GM12892 (cell line): ENCODE measurements at places on chromosomes 11 and 22.
A peak's percentile ranks its signal among the peaks of the same experiment; 100 is the strongest.

DNA sequence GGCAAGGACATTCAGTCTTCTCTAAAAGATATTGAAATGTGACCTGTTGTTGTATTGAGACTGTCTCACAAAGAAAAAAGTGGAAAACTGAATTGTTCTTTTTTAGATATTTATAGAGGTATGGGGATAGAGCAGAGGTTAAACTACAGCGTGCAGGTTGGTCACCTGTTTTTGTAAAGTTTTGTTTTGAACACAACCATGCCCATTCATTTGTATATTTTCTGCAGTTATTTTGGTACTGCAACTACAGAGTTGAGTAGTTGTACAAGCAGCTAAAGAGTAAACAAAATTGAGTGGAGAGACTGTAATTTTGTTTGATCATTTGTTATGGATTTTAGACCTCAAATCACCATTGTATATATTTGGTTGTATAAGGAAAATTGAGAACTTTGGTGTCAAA lies 11.3 kb downstream of the EED start:
- no peak for DNase-seq

DNA sequence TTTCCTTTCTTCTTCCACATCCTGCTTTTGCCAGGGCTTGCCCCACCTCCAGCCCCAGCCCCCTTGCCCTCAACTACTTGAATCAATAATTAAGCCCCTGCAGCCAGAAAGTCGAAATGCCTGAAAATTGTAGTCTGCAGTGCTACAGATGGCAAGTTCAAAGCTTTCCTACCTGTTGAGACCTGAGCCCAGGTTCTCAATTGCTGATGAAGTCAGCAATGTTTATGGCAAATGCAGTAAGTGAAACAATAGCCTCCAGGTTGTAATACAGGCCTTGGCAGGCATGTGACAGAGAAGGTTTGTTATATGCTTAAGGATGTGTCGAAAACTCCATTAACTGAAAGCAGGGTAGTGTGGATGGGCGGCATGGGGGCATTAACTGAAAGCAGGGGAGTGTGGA lies 181.1 kb upstream of the SESN3 start:
- no peak for DNase-seq

DNA sequence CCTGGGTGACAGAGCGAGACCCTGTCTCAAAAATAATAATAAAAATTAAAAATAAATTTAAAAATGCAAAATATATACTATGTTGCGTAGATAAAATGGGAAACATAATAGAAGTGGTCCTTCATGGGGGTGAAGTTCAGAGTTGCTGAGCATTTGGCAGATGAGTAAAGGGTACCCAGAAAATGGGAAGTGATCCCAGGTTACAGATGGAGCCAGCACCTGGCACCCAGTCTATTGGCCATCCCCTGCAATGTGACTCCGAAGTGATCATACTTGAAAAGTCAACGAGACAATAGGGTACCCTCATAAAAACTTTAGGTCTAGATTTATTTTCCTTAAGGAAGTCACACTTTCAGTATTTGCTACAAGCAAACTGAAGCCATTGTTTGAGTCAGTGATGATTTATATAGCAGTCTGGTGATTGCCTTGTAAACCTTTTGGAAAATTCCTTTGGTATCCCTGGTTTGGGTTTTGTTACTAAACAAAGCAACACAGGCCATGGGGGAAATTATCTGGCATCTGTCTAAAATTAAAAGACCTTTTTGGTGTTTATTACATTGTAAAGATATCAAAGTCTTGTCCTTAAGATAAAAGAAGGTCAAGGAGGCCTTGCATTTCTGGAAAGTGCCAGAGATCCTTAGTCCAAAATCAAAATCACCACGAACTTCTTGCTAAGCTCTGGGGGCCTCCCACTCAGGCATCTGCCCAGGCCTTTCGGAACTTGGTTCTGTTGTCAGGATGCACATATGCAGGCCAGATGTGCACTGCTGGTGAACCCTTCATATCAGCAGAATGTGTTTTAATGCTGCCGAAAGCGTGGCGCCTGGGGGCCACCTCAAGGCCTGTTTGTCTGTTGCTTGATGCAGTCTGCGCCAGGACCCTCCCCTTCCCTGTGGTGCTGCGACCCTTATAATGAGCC lies 4.3 kb downstream of the SMARCB1 start:
- no peak for DNase-seq

- DNase-seq, result no peak
Observed at GRCh38 chr22:45686836-45687235, 15.2 kb downstream of the ATXN10 start.

DNA sequence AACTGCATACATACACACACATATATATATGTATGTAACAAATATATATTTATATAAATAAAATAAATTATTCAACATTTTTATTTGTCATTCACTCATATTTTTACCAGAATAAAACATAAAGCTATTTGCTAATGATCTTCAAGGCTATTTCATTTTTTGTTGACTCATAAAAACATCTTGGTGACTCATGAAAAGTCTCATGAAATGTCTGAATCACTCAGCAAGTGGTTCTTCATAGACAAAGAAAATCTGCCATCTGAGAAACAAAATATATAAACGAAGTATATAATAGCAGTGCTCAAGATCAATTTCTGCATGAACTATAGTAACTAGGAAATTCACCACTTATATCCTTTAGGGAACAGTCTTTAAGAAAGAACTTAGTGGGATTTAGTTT lies 764.8 kb upstream of the FAT3 start:
- no peak for DNase-seq

- no peak for DNase-seq
Observed at GRCh38 chr11:117535850-117536411, 208.3 kb downstream of the CEP164 start.

DNA sequence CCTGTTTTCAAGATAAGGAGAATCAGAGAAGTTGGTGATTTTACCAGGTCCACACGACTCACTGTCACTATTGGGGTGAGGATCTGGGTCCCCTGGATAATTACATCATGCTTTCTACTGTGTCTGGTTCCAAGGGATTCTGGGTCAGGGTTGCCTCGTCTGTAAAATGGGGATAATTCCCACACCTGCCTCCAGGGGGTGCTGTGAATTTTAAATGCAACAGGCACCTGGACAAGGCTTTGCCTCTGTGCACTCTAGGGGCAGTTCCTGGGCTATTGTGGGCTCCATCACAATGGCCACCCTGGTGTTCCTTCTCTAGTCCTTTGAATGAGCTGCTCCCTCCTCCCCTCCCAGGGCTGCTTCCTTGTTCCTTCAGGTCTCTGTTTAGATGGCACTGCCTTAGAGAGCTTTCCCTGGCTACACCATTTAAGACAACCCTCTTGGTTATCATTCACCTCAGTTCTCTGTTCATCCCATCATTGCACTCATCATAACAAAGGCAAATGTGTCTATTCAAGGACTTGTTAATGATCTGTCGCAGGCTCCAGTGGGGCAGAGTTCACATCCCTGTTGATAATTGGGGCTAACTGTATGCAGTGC lies 178.6 kb downstream of the MIAT start:
- DNase-seq, result peak; percentile 25

GRCh38 chr22:43998679-43999264 lies 25.3 kb upstream of the PARVB start:
- DNase-seq, result no peak

DNA sequence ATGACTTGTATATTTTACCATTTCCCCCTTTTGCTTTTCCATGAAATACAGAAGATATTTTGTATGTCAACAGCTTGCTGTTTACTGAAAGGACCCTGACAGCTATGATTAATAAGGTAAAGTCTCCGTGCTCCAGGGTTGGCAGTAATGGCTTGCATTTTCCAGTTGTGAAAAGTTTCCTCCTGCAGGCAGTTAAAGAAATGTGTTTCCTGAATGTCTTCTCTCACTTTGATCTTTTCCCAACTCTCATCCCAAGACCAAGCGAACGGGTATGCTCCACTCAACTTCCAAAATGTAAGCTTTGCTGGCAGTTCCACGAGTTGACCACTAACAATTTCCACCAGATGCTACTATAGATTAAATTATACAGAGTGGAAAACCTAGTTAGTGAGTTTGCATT lies 8.9 kb downstream of the FIBIN start:
- no peak for DNase-seq

DNA sequence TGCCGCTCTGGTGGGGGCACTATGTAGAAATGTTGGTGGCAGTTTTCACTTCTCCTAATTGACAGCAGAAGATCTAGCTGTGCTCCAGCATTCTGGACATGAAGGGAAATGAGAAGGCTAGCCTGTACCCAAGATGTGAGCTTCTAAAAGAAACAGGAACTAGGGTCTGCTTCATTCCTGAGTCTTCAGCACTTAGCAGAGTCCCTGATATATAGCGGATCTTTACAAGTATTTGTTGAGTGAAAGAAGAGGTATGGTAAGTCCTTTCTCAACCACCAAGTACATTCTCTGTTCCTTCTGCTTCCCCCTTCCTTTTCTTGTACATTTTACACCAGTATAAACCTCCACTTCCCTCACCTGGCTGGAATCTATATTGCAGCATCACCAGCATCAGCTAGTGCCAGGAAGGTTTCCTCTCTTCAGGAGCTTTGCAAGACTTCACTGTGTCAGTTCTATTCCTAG lies 408.3 kb upstream of the CADM1 start:
- DNase-seq, result no peak

- DNase-seq, result no peak
Observed at GRCh38 chr11:28521075-28521474, 412.9 kb downstream of the METTL15 start.

- DNase-seq, result no peak
Observed at GRCh38 chr11:101825531-101825930, 89.3 kb upstream of the CEP126 start.

DNA sequence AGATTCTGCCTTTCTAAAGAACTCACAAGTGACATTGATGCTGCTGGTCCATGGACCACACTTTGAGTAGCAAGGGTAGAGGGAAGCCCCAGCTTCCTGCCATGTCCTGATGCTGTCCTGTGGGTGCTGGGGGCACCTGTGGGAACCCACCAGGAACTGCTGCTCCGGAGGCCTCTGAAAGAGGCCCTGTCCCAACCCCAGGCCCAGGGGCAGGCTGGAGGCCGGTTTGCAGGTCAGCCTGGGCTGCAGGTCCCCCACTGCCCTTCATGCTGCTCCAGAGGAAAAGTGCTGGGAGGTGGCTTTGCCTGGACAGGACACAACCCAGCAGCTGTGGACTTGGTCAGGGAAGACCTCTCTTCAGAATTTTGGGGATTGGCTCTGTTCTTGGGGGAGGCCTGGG lies 44.8 kb upstream of the SLC22A12 start:
- no peak for DNase-seq

DNA sequence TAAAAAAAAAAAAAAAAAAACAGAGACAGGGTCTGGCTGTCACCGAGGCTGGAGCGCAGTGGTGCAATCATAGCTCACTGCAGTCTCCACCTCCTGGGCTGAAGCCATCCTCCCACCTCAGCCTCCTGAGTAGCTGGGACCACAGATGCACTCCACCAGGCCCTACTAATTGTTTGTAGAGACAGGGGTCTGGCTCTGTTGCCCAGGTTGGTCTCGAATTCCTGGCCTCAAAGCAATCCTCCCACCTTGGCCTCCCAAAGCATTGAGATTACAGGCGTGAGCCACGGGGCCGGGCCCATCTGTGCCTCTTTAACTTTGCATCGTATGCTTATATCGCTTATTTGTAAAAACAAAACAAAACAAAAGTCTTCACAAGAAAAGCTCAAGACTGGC lies 3.1 kb downstream of the CPT1A start:
- DNase-seq, result no peak
